ENCODE measurements at places on chromosomes 4 and X. TPM values are rescaled to one million over a fixed set of nuclear protein-coding genes. Genes with fewer than 3 reads are reported as not detected.
A peak's percentile ranks its signal among the peaks of the same experiment; 100 is the strongest.

Gene TRIM60
- total RNA-seq: not detected

Gene TAF7L
- total RNA-seq: 0.36 TPM

Gene USP51
- total RNA-seq: 4.3 TPM

Gene PASD1
- total RNA-seq: not detected

Gene CITED1
- not detected for total RNA-seq

Gene IL1RAPL1
- total RNA-seq: 0.29 TPM

Gene GTPBP6
- total RNA-seq: 34.2 TPM

GRCh38 chr4:76208005-76208765 lies 5.4 kb downstream of the SCARB2 start:
- no peaks in the 10 kb centered on the region for H3K36me3 ChIP-seq
- DNase-seq: peak; percentile 88
- peaks cover 60% of the 10 kb centered on the region for H3K4me1 ChIP-seq
- no peaks in the 10 kb centered on the region for H3K27me3 ChIP-seq

DNA sequence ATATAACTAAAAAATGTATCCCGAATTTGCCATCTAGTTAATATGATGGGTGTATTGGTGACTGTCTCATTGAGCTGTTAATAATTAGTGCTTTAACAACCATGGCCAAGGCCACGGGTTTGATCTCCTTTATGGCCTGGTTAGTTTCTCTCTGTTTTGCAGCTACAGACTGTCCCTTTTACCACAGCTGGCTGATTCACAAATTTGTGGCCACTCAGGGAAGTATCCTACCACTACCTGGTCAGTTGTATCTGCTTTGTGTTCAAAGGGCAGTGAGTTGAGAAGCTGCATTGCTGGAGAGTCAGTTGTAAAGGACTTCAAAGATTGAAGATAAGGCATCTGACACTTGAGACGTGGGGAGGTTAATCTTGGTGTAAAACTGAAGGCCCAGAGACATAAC lies 219.1 kb upstream of the BMP3 start:
- H3K4me3 ChIP-seq: no peak overlapping the region
- H3K27me3 ChIP-seq: no peaks in the 10 kb centered on the region
- no peaks in the 10 kb centered on the region for H3K36me3 ChIP-seq
- H3K27ac ChIP-seq: no peak overlapping the region
- DNase-seq: no peak
- H3K4me1 ChIP-seq: no peaks in the 10 kb centered on the region

- H3K4me3 ChIP-seq: no peak overlapping the region
- H3K36me3 ChIP-seq: no peaks in the 10 kb centered on the region
- peaks cover 2% of the 10 kb centered on the region for H3K27me3 ChIP-seq
These were observed 52.5 kb upstream of the PITX2 start for GRCh38 chr4:110675426-110675825.

DNA sequence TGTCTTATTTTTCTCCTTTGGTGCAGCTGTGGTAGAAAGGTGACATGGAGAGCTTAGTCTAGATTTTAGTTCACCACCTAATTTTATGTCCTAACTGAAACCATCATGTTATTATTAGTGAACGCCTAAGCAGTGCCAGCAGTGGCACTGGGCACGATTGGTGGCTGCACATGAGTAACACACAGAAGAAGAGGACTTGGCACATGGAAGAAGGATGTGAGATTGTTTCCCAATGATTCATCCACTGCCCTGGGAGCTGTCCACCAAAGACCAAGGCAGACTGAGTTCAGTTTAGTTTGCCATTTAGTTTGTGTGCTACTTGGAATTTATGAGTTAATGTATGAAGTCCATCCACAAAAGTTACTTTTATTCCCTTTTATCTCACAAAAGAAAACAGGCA lies 68.1 kb upstream of the NAP1L5 start:
- no peak overlapping the region for H3K27ac ChIP-seq
- no peak overlapping the region for H3K4me3 ChIP-seq
- no peaks in the 10 kb centered on the region for H3K27me3 ChIP-seq
- peak; percentile 69 for DNase-seq
- no peaks in the 10 kb centered on the region for H3K36me3 ChIP-seq
- H3K4me1 ChIP-seq: peaks cover 13% of the 10 kb centered on the region

- no peak overlapping the region for H3K27ac ChIP-seq
- H3K4me1 ChIP-seq: no peaks in the 10 kb centered on the region
- no peak for DNase-seq
- H3K4me3 ChIP-seq: no peak overlapping the region
These were observed 346.7 kb upstream of the SFRP2 start for GRCh38 chr4:154135576-154135975.

DNA sequence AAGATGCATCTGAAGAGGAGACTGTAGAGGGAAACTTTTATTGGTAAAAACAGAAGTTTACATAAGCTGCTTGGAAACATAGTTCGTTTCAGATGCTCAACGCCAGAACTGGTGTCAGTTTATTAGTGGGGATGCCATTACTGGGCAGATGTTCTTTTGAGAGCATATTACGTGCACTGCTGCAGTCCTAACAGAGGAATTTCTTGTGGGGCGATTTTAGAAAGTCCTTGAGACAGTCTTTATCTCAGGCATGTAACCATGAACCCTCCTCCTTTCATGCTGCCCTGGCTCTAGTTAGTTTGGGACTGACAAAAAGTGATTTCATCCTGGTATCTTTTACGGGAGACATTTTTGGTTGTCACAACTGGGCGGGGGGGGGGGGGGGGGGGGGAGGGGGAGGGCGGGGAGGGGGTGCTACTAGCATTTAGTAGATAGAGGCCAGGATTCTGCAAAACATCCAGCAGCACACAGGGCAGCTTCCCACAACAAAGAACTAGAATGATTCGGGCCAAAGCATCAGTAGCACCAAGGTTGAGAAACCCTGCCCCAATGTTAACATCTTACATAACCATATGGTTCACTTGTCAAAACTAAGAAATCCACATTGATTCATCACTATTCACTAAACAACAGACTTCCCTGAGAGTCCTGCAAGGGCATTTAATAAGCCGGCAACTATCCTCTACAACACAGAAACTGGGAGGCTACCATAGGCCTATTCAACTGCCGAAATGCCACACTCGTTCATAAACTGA lies 118.6 kb upstream of the FTHL17 start:
- no peak overlapping the region for H3K27ac ChIP-seq
- H3K36me3 ChIP-seq: no peaks in the 10 kb centered on the region
- no peaks in the 10 kb centered on the region for H3K27me3 ChIP-seq
- no peaks in the 10 kb centered on the region for H3K4me1 ChIP-seq
- no peak overlapping the region for H3K4me3 ChIP-seq
- no peak for DNase-seq

DNA sequence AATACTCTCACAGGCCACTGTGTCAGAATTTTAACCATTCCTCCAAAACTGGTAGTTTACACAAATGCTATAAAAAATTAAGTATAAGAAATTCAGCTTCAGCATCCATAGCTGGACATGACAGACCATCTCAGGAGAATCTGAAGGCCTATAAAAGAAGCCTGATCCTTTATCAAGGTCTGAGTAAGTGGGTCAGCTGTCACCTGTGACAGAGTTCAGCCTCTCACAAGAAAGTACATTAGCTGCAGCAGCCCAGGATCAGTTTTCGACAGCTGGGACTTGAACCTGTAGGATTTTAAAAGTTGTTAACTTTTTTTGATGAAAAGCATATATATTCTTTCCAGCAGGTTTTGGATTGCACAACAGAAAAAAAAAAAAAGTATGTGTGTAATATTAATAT lies 60.7 kb downstream of the PPP3CA start:
- H3K4me1 ChIP-seq: peaks cover 7% of the 10 kb centered on the region
- no peak for DNase-seq
- H3K36me3 ChIP-seq: no peaks in the 10 kb centered on the region
- no peak overlapping the region for H3K27ac ChIP-seq
- H3K27me3 ChIP-seq: no peaks in the 10 kb centered on the region

DNA sequence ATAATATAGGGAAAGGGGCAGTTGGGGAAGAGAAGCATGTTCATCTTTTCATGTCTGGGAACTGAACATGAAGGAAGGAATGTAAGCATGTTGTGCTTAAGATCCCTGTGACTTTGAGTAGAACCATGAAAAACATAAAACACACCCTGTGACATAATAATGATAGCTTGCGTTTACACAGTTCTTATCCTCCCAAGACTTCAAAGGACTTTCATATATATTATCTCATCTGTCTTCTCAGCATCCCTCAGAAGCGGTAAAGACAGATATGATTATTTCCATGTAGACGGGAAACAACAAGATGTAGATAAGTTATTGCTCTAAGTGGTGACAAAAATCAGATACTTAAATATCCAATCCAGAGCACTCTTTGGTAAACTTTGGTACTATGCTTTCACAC lies 3.3 kb upstream of the SH3RF1 start:
- H3K27ac ChIP-seq: no peak overlapping the region
- no peak for DNase-seq
- H3K4me3 ChIP-seq: no peak overlapping the region
- no peaks in the 10 kb centered on the region for H3K27me3 ChIP-seq

Measured in osteoblast (primary cell).